ENCODE measurements at places on chromosomes 1 and 21. TPM values are rescaled to one million over a fixed set of nuclear protein-coding genes. Genes with fewer than 3 reads are reported as not detected.

FBLIM1 gene
- 82.6 TPM for total RNA-seq

MNDA gene
- not detected for total RNA-seq

OR2G6 gene
- total RNA-seq: not detected

PROK1 gene
- total RNA-seq: not detected

MUL1 gene
- 38.3 TPM for total RNA-seq

PLXNA2 gene
- total RNA-seq: 5.9 TPM

GNAT2 gene
- total RNA-seq: 0.43 TPM

LENEP gene
- total RNA-seq: 0.64 TPM
